8988T (cell line): ENCODE measurements at places on chromosomes 1 and 21.

GRCh38 chr1:2257245-2257627 is 29.1 kb downstream of the SKI start:
- DNase-seq: no peak

DNA sequence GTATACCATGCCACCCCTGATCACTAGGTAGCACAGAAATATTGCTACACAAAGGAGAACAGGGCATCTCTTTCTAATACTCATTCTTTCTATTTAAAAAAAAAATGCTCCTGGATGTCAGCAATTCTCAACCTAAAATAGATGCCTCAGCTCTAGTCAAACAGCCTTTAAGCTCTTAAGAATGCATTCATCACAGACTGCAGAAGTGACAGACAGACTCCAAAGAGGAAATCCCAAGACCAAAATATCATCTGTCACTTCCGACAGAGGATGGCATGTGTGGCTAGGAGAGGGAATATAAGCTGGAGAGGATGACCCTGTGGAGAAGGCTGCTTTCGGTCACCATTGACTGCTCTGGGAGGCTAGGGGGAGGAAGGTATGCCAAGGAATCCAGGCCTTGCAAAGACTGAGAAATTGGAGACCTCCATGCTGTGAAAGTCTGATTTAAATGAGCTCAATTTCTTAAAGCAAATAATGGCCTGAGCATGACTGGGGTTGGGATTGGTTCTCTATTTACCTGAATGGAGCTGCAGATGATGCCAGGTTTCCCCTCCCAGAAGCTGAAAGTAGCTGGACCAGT is 277.4 kb downstream of the BRINP2 start:
- no peak for DNase-seq

DNA sequence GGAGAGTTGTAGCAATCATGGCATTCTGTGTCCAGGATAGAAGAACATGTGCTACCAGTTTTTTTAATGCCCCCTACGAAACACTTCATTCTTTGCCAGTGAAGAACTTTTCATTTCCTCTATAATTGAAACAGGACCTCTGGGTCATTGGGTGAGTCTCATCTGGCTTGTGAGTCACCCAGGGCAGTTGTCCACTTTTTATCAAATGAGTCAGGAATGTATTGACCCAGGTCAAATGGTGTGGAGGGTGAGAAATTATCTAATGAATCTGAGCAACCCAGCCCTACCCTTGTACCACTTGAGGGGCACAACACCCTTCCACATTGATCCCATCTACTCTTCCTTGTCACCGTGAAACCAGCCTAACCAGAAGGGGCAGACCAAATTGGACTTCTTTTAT is 417.3 kb upstream of the PROX1 start:
- DNase-seq: no peak

DNA sequence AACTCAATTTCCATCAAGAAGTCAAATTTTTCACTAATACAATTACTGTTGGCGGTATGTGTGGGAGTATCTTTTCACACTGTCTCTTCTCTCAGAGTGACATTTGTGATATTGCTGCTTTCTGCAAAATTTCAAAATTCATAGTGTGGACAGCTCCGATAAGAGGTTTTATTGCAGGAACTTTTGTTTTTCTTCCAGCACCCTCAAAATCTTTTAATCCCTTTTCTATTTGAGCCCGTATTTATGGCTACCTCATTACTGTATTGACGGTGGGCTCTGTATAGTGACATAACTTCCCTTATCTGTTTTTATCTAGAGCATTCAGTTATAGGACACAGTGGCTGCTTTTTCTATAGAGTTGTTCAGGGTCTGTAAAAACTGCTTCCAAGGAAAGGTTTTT is 794.4 kb upstream of the TMPRSS15 start:
- DNase-seq: no peak

GRCh38 chr1:160658814-160659193 is 12.0 kb upstream of the SLAMF1 start:
- no peak for DNase-seq

DNA sequence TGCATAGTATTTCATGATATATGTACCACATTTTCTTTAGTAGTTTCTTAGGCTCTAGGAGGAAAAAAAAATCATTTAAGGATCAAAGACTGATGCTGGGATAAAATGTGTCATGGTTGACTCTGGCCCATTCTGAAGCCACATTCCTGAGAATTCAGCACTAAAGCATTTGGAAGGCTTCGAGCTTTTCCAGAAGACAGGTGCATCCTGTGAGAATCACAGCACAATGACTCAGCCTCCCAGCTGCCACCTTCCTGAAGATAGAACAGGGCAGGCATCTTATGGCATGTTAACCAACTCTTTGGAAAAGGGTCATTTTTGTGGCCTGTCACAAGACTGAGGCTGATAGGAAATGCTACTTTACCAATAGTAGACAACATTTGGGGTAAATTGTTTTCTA is 359.9 kb downstream of the PCP4 start:
- DNase-seq: no peak

GRCh38 chr1:3463891-3464648 is 9.6 kb downstream of the ARHGEF16 start:
- DNase-seq: peak; percentile 6

DNA sequence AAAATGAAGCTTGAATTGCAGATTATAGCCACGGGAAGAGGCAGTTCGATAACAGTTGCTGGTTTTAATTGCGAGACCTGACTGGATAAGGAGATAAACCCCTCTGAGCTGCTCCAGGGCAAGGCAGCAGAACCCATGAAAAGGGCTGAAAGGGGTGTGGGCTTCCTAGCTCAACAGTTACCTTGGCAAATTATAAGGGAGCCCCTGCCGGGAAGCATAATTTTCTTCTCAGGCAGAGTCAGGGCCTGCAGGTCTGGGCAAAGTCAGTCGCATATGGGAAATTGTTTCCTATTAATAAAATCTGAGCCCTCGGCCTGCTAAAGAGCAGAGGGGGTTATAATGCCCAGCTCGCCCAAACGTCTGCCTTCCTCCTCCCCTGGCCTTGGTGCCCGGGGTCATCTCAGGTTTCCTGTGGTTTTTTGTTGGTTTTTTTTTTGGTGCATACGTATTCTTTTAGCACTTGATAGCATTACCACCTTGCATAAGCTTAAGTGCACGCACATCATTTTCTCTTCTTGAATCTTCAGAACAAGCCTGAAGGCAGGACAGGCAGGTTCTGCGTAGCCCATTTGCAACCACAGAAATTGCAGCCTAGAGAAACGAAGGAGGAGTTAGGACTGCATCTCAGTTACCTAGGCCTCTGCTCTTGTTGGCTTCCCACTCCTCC is 33.9 kb upstream of the SELENON start:
- DNase-seq: no peak

GRCh38 chr1:119611701-119612113 is 36.4 kb downstream of the ZNF697 start:
- DNase-seq: peak; percentile 34

DNA sequence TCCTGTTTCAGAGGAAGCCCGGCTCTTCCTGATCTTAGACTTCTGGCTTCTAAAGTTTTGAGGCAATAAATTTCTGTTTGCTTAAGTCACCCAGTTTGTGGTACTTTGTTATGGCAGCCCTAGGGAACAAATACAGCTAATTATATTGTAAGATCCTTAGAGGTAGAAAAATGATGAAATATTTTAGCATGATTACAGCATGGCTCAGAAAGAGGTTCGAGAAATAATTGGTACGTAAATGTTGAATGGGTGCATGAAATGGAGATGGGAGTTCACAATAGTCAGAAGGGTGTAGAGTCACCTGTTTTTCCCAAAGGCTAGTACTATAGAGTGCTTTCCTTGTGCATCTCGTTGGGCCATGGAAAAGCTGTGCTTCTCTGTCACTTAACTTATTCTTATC is 123.5 kb downstream of the RUNX1 start:
- DNase-seq: no peak

- no peak for DNase-seq
Observed at GRCh38 chr1:77133731-77134358, 85.4 kb downstream of the PIGK start.

DNA sequence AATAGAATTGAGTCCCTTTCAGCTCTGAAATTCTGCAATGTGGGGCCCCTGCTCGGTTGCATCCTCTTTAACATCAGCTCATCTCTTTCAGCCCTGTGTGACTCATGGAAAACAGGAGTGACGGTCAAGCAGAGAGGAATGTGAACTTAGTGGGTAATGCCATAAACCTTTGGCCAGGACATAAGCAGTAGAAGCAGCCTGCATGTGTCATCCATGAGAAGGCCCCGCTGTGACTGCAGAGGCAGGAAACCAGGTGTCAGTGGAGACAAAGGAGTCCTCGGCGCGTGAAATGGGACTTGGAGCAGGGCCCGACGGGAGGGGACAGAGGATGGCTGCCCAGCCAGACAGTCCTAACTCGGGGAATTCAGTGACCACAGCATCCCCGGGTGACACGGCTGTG is 21.1 kb upstream of the EPHB2 start:
- DNase-seq: peak; percentile 76

- DNase-seq: no peak
Observed at GRCh38 chr1:207581496-207582153, 63.3 kb upstream of the CR1L start.

GRCh38 chr21:35257413-35257812 is 208.3 kb upstream of the RUNX1 start:
- no peak for DNase-seq
